ENCODE measurements at places on chromosomes 3 and 15. TPM values are rescaled to one million over a fixed set of nuclear protein-coding genes. Genes with fewer than 3 reads are reported as not detected.

- H3K27ac ChIP-seq: no peak overlapping the region
- no peaks in the 10 kb centered on the region for H3K4me1 ChIP-seq
- H3K27me3 ChIP-seq: no peaks in the 10 kb centered on the region
- no peak overlapping the region for H3K4me3 ChIP-seq
- H3K36me3 ChIP-seq: no peaks in the 10 kb centered on the region
- DNase-seq: no peak
Observed at GRCh38 chr3:178597371-178597770, 61.1 kb downstream of the KCNMB2 start.

DNA sequence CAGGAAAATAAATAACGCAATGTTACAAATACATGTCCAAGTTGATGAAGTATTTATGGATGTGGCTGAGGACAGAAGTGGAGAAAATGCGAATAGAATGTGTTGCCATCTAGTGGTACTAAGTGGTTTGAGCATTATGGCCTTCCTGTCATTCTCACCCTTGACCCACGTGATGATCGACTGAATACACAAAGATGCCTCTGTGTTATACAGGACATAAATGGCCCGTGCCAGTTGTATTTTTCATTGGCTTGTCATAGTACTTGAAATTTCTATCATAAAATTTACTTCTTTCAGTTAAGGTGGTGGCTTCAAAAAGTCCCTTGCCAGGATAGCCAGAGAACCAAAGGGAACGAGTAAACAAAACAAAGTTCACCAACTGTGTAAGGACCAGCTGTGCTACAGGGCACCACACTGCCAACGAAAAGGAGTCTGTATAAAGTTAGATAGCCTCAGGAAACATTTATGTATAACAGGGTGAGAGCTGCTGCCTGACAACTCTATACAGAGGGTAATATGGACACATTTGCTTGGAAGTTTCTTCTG, 103.7 kb downstream of the MYH15 start:
- no peak for DNase-seq
- no peaks in the 10 kb centered on the region for H3K36me3 ChIP-seq
- H3K4me3 ChIP-seq: no peak overlapping the region
- H3K27ac ChIP-seq: no peak overlapping the region
- H3K27me3 ChIP-seq: no peaks in the 10 kb centered on the region

GRCh38 chr3:65945480-65945879, 93.2 kb downstream of the MAGI1 start:
- no peaks in the 10 kb centered on the region for H3K4me1 ChIP-seq
- H3K4me3 ChIP-seq: no peak overlapping the region

- no peak for DNase-seq
- no peaks in the 10 kb centered on the region for H3K4me1 ChIP-seq
- H3K36me3 ChIP-seq: no peaks in the 10 kb centered on the region
- H3K27me3 ChIP-seq: no peaks in the 10 kb centered on the region
- no peak overlapping the region for H3K27ac ChIP-seq
Observed at GRCh38 chr3:20931834-20932233, 745.8 kb upstream of the SGO1 start.

DNA sequence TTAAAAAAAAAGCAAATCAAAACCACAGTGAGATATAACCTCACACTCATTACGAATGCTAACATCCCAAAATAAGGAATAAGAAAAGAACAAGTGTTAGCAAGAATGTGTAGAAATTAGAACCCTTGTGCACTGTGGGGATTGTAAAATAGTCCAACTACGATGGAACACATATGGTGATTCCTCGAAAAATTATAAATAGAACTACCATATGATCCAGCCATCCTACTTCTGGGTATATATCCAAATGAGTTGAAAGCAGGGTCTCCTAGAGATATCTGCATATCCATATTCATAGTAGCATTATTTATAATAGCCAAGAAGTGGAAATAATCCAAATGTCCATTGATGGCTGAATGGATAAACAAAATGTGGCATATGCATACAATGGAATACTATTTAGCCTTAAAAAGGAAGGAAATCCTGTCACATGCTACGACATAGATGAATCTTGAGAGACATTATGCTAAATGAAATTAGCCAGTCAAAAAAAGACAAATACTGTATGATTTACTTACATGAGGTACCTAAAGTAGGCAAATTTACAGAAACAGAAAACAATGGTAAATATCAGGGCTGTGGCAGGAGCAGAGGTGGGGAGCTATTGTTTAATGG, 55.6 kb downstream of the UACA start:
- no peak overlapping the region for H3K27ac ChIP-seq
- H3K27me3 ChIP-seq: peaks cover 26% of the 10 kb centered on the region
- no peak for DNase-seq
- no peaks in the 10 kb centered on the region for H3K36me3 ChIP-seq
- H3K4me3 ChIP-seq: no peak overlapping the region
- H3K4me1 ChIP-seq: no peaks in the 10 kb centered on the region

- no peak for DNase-seq
- H3K4me3 ChIP-seq: no peak overlapping the region
- H3K36me3 ChIP-seq: no peaks in the 10 kb centered on the region
- H3K27ac ChIP-seq: no peak overlapping the region
Observed at GRCh38 chr3:159788291-159788690, 200.3 kb upstream of the IL12A start.

DNA sequence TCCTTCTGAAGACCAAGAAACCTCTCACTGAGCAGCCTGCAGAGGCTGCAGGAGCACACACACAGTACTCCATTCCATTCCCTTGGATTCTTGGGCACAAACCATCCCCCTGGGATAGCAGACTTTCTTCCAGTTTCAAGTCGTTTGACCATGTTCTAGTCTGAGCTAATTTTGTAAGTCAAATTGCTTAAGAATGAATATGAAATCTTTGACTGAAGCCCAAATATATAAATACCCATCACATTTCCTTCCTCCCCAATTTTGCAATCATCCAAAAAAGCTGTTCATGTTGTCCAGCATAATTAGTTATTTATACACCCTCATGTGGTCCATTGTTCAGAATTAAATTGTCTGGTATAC, 231.2 kb upstream of the TPRG1 start:
- peak overlapping the region; percentile 84 for H3K27ac ChIP-seq
- H3K4me3 ChIP-seq: no peak overlapping the region
- H3K36me3 ChIP-seq: no peaks in the 10 kb centered on the region
- peak; percentile 40 for DNase-seq
- peaks cover 73% of the 10 kb centered on the region for H3K4me1 ChIP-seq

DNA sequence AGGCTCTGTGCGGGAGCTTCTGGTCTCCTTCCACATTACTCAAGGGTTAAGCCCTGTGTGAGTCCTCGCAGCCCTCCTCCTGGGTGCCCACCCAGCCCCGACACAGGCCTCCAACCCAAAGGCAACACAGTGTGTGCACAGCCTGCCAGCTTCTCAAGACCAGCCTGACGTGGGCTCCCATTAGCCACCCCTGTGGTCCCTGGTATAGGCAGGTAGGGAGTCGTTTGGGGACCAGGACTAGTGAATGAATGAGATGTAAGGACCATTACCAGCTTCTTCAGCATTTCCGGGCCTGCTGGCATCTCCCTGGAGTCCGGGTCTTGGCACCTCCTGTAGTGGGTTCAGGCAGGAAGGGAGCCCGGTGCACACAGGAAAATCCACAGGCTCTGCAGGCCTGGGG, 20.2 kb upstream of the PLXNA1 start:
- DNase-seq: no peak
- H3K36me3 ChIP-seq: no peaks in the 10 kb centered on the region
- H3K4me3 ChIP-seq: no peak overlapping the region
- no peak overlapping the region for H3K27ac ChIP-seq
- H3K4me1 ChIP-seq: no peaks in the 10 kb centered on the region
- H3K27me3 ChIP-seq: no peaks in the 10 kb centered on the region

- H3K4me1 ChIP-seq: peaks cover 24% of the 10 kb centered on the region
- H3K27me3 ChIP-seq: no peaks in the 10 kb centered on the region
- no peak overlapping the region for H3K27ac ChIP-seq
Observed at GRCh38 chr3:37179144-37179967, 5.0 kb upstream of the LRRFIP2 start.

DNA sequence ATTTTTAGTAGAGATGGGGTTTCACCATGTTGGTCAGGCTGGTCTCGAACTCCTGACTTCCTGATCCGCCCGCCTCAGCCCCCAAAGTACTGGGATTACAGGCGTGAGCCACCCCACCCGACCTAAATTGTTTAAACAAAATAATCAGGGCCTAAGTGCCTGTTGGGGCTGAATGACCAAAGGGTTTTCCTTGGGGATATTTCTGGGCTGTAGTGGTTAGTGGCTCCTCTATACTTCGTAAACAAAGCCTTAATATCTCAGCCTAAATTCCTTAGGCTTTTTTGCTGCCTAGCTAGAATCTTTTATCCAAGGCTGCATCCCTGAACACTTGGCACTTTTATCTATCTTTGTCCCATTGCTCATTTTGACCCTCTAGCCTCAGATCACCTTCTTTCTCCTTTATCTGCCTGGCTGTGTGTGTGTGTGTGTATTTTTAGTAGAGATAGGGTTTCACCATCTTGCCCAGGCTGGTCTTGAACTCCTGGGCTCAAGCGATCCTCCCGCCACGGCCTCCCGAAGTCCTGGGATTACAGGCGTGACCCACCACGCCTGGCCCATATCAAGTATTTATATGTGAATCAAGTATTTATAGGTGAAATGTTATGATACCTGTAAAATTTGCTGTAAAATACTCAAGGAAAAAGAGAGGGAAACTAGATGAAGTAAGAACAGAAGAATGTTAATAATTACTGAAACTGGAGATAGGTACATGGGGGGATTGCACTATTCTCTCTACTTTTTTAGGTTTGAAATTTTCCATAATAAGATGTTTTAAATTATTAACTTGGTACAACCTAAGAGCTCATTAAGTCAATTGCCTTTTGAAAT, 1.8 kb downstream of the NUSAP1 start:
- no peaks in the 10 kb centered on the region for H3K27me3 ChIP-seq
- peaks cover 37% of the 10 kb centered on the region for H3K4me1 ChIP-seq
- peak overlapping the region; percentile 46 for H3K27ac ChIP-seq
- DNase-seq: no peak

DNA sequence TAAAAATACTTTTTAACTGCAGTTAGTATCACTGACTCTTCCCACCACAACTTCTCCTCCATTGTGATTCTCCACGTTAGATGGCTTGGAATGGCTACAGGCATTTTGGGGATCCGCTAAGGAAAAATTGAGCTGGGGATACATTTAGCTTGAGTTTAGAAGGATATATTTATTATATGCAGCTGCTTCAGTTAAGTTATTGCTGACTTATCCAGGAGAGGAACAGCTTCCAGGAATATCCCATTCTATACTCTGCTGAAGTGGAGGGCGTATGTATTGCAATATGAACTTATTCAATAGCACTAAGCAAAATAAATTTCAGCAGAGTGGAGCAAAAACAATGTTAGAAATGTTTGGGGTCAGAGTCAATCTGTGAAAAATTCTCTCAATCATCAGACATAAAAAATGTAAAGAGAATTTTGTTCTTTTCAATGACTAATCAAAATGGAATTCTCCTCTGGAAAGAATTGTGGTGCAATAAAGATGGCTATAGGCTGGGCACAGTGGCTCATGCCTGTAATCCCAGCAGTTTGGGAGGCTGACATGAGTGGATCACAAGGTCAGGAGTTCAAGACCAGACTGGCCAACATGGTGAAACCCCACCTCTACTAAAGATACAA, 84.7 kb downstream of the NCEH1 start:
- peaks cover 29% of the 10 kb centered on the region for H3K4me1 ChIP-seq
- peak overlapping the region; percentile 87 for H3K27ac ChIP-seq
- no peak for DNase-seq
- H3K27me3 ChIP-seq: no peaks in the 10 kb centered on the region

DNA sequence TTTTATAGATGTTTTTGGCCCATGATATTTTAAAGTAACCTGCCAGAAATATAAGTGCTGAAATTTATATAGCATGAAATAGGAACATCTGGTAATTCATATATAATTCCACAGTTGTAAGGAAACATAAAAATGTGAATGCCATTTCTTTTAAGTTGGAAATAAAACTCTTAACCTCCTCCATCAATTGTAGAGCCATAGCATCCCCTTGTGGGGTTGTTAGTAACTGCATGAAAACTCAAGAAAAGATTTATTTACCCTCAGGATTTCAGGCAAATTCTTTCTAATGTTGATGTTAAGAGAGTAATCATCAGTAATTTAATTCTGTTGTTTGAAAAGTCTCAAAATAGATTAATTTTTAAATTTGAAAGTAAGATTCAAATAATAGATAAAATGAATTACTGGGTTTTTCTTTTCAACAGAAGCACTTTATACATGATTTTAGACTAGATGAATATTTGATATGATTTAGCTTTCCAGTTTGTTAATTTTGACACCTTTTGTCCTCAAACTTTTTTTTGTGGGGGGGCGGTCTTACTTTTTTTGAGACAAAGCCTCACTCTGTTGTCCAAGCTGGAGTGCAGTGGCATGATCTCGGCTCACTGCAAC, 74.7 kb downstream of the RASA2 start:
- H3K27me3 ChIP-seq: no peaks in the 10 kb centered on the region
- DNase-seq: peak; percentile 57
- H3K4me3 ChIP-seq: no peak overlapping the region
- H3K36me3 ChIP-seq: peaks cover 64% of the 10 kb centered on the region
- peaks cover 5% of the 10 kb centered on the region for H3K4me1 ChIP-seq
- no peak overlapping the region for H3K27ac ChIP-seq

GRCh38 chr3:53140847-53141845, 10.9 kb upstream of the RFT1 start:
- DNase-seq: peak; percentile 86
- H3K36me3 ChIP-seq: no peaks in the 10 kb centered on the region
- H3K27me3 ChIP-seq: no peaks in the 10 kb centered on the region
- H3K4me1 ChIP-seq: peaks cover 60% of the 10 kb centered on the region
- H3K4me3 ChIP-seq: no peak overlapping the region

DNA sequence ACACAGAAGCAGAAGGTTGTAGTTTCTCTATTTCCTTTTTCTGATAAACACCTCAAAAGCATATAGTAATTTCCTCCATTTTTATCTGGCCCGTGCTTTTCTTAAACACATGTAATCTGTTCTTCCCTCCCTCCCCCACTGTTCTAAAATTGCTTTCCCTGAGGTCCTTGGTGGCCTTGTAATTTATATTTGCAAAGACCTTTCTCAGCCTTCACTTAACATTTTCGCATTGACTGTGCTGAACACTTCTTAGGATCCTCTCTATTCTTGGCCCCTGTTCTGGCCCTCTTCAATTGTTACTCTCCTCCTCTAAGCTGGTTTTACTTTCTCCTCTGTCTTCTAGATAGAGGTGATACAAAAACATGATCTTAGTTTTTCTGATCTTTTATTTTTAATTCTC, 28.3 kb downstream of the GAP43 start:
- DNase-seq: no peak
- no peaks in the 10 kb centered on the region for H3K36me3 ChIP-seq

GRCh38 chr15:32861761-32862160, 144.0 kb downstream of the GREM1 start:
- H3K36me3 ChIP-seq: peaks cover 6% of the 10 kb centered on the region
- peak overlapping the region; percentile 44 for H3K4me3 ChIP-seq
- DNase-seq: peak; percentile 40
- H3K27me3 ChIP-seq: no peaks in the 10 kb centered on the region
- H3K4me1 ChIP-seq: peaks cover 13% of the 10 kb centered on the region
- peak overlapping the region; percentile 57 for H3K27ac ChIP-seq

Gene SIN3A
- 2.3 TPM for polyA plus RNA-seq

Gene SLC30A4
- polyA plus RNA-seq: 0.17 TPM

Gene CPN2
- polyA plus RNA-seq: not detected

Gene SEMA5B
- not detected for polyA plus RNA-seq

Gene SI
- polyA plus RNA-seq: not detected

Gene PIF1
- 0.43 TPM for polyA plus RNA-seq

Gene ASB14
- not detected for polyA plus RNA-seq

Gene PATL2
- 1.9 TPM for polyA plus RNA-seq
